ENCODE measurements at places on chromosomes 3 and 15.

DNA sequence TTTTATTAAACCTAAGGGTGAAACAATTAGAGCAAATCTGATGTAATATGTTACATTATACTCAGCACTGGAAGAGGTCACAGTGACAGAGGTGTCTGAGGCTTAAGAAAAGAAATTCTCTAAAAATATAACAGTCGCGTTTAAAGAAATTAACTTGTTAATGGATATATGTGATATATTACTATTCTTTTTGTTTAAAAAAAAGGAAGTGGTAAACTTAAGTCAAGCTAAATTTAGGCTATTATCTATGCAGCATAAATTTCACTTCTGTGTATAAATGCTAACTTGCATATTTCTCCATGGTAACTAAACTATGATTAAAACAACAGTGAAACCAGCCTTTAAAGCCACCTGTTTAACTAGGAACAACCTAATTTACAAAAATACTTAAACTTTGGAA is 191.3 kb downstream of the FOXP1 start:
- no peak for DNase-seq

DNA sequence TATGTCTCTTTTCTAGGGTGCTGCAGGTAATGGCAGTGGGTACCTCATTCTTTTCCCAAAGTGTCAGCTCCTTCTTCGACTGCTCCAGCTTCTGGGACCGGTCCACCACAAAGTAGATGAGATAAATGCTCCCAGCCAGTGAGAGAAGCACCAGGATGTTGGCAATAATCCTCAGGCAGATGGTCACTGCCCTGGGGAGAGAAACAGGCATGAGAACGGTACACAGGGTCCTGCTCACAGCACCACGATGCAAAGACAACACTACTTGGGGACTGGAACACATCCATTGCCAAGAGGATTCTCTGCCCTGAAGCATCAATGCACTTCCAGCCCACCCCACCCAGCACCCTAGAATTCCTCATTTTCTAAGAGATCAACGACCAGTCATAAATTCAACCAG is 22.4 kb downstream of the TMC3 start:
- DNase-seq, result no peak

GRCh38 chr3:161100994-161101393 is 4.2 kb downstream of the B3GALNT1 start:
- DNase-seq, result no peak

- DNase-seq, result peak; percentile 24
Measured at GRCh38 chr3:108127301-108127988, 36.6 kb upstream of the CD47 start.

DNA sequence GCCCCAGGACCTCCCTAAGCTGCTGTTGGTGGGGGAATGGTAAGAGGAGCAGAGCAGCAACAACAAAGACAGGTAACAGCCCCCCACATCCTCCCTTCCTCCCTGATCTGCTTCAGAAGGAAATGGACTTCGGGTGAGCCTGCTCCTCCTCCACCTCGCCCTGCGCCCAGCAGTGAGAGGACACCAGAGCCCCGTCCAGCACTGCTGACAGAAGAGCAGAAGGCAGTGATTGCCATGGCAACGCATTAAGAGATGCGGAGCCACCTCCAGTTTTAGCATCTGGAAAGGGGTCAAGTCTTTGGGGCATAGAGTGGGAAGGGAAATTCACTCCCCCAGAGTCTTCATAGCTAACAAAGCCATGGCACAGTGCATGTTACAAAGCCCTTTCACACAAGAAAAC is 77.6 kb upstream of the HRH1 start:
- no peak for DNase-seq

- DNase-seq, result no peak
Measured at GRCh38 chr3:106578911-106579310, 710.1 kb upstream of the CBLB start.

GRCh38 chr15:100559330-100559729 is 30.6 kb upstream of the CERS3 start:
- no peak for DNase-seq

DNA sequence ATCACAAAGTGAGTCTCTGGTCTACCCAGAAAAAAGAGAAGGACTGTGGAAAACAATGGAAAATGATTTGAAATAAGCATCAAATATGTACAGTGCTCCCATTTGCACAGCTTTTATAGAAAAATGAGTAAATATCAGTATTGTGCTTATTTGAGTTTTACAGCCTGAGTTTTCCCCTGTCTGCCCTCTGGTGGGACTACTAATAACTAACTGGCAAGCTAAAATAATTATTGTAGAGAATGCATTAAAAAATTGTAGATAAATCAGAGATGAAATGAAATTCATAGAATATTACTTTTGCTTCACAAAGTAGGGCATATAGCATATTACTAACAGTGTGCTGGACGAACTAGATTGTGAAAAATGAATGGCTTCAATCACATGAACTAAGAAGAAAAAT is 287.1 kb downstream of the NAALADL2 start:
- no peak for DNase-seq

DNA sequence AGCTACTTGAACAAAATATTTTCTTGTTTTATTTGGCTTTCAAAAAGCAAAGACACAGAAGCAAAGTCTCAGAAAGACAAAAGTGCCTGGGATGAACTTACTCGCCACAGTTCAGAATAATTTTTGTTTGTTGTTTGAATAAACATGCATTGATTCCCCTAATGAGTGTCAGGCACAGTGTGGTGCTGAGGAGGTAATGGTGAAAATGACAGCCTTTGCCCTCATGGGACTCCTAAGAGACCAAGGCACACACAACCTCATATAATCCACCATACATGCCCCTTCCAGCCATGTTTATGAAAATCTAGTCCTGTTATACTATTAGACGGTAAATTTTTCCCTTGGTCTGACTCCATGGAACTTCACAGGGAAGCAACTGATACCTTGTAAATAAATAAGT is 2.5 kb downstream of the GOLIM4 start:
- no peak for DNase-seq

DNA sequence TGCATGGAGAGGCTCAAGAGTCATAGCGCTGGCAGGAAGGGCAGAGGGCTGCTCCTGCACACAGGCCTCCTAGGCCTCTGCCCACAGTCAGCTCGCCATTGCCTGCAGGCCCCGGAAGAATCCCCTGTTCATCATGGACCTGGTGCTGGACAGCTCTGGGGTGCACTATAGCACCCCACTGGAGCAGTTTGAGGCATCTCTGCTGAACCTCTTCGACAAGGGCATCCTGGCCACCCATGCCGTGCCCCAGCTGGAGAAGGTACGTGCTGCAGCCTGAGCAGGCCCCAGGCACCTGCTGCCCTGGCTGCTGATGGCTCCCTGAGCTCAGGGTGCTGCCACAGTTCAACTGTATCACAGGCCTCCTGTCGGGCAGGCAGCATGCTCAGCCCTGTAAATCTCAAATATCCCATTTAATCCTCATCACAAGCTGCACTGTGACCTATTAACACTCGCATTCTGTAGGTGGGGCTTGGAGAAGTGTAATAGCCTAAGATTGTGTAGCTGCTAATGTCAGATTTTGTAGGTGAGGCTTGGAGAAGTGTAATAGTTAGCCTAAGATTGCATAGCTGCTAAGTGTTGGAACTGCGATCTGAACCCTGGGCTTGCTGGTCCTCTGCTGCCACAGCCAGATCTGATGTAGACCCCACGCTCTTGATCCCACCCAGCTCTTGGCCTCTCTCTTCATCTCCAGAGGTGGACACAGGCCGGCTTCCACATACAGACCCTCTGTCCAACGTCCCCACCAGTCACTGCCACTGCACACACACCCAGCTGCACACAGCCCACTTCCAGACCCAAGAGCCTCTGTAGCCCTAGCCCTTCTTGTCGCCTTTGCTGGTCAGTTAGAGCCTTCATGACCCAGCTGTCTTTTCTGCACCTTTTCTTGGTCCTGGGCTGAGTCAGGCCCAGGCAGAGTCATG is 31.9 kb downstream of the DNAH1 start:
- DNase-seq, result no peak

GRCh38 chr3:43378066-43378935 is 92.0 kb downstream of the SNRK start:
- DNase-seq, result peak; percentile 59

DNA sequence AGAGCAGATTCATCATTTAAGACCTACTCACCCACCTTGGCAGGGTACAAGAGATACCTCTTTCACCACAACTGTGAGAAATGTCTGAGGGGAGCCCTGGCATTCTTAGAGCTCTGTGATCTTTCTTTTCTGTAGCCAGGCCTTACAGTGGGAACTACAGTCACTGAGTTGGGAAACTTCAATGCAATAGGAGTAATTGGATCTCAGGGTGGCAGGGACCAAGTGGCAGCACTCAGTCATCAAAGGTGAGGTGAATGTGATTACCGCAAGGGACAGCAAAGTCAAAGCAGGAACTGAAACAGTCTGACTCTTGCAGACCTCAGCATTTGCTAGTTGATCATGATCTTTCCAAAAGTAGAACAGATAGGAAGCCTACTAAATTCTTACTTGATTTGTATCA is 7.2 kb upstream of the MCF2L2 start:
- no peak for DNase-seq

DNA sequence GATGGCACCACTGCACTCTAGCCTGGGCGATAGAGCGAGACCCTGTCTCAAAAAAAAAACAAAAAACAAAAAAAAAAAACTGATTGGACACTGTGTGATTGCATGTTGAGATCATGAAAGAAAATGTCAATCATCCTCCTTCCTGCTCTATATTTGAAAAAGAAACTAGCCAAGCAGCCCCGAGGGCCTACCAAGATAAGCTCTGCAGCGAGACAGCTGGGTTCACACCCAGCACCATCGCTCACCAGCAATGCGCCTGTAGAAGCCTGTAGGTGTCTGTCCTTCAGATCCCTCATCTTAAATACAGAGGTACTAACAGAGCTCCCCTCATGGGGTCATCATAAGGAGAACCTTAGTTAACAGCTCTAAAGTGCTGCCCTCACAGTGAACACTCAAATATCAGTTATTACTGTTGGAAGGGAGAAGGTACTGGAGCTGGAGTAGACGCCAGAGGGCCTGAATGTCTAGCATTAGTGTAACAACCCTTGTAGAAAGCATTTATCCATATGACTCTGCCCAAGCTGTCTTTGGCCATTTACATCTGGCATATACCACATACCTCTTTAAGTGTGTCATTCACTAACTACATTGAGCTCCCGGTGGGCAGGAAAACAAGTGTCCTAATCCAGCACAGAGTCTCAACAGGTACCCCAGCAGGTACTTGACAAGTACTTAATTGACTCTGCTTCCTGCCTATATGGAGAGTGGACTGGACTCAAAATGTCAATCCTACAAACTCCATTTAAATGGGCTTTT is 22.9 kb downstream of the MYLK start:
- DNase-seq, result no peak

DNA sequence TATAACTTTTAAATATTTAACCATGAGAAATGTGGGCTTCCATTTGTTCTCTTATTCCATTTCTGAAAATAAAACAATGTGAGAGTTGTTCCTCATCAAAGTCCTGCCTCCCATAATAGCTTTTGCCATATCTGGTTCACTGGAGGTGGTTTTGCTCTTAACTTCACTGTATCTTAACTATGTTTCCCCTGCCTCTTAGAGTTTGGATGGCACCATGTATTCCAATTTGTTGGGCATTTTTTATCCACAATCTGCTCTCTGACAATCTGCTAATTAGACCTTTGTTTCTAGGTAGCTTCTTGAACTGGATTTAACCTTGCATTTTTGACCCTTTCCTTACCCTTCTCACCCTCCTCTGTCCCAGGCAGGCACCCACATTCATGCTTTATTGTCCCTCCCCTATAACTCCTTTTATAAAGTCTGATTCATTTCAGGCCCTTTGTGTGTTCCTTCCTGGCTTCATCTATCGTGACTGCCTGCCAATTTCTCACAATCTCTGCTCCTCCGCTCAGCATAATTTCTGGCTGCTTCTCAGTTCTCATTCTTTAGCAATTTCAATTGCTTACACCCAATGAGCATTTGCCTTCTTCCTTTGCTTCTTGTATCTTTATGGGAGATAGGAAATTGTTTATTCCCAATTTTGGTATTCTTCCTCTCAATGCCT is 144.2 kb upstream of the ARHGEF26 start:
- no peak for DNase-seq

- DNase-seq, result no peak
Measured at GRCh38 chr3:191290311-191291025, 38.7 kb upstream of the CCDC50 start.

DNA sequence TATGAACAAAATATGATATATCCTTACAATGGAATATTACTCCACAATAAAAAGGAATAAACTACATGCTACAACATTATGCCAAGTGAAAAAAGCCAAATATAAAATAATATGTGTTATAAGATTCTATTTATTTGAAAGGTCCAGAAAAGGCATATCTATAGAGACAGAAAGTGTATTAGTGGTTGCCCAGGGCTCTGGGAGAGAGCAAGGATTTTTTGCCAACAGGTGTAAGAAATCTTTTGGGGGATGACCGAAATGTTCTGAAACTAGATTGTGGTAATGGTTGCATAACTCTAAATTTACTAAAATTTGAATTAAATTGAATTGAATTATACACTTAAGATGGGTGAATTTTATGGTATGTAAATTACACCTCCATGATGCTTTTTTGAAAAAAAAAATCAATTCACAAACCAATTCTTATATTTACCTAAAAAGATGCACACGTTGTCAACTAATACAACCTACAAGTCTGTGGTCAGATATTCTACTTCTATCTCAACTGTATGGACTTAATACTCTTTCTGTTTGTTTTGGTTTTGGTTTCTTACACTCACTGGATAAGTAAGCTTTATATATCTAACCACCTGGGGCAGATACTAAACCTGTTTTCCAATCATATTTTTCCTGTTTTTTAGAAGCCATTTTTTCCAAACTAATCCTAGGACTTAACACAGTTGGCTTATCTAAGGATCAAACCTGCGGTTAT is 75.8 kb downstream of the FBN1 start:
- DNase-seq, result no peak

- DNase-seq, result no peak
Measured at GRCh38 chr3:189172668-189173419, 1.1 kb downstream of the TPRG1 start.

GRCh38 chr3:104291878-104292277 is 1074.8 kb upstream of the ALCAM start:
- no peak for DNase-seq

DNA sequence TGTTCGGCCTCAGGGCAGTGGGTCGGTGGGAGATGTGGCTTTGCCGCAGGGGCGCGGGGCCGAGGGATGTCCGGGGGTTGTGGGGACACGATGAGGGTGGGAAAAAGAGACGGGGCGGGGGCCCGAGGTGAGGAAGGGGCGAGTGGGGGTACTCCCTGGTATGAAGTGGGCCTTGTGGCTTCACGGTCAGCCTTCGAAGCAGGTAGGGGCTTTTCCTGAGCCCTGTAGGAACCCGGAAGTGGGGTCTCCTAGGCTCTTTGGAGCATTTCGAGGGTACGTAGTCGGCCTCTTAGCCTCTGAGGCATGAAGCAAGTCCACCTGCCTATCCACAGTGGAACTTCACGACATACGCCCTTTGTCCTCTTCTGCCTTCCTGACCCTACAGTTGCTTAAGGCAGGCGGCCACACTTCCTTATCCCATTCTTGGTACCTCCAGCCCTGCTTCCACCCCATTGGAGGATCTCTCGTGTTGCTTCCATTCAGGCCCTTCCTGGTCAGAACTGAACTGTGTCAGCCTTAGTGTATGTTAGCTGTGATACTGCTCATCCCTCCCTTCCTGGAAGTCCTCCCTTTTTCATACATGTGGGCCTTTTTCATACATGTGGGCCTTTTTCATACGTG is 389 bp downstream of the ARPC4 start:
- no peak for DNase-seq
